ENCODE measurements at places on chromosomes 1 and 21.

- no peak for DNase-seq
These were observed 286.3 kb upstream of the SGIP1 start for GRCh38 chr1:66247415-66248208.

DNA sequence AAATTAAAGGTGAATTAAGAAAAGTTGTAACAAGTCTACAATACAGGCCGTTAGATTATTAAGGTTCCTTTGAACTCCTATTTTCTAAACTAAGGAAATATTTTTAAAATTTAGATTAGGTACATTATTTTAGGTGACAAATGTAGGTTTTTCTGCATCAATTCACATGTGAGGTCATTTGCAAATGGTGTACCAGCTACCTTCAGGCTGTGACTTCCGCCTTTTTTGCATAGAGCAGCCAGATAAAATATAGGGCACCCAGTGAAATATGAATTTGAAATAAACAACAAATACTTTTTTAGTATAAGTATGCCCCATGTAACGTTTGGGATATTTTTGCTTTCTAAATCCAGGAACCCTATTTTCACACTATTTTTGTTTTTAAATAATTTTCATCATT lies 544.0 kb downstream of the LMO4 start:
- DNase-seq, result no peak

GRCh38 chr1:183394435-183394834 lies 23.7 kb downstream of the NMNAT2 start:
- no peak for DNase-seq

DNA sequence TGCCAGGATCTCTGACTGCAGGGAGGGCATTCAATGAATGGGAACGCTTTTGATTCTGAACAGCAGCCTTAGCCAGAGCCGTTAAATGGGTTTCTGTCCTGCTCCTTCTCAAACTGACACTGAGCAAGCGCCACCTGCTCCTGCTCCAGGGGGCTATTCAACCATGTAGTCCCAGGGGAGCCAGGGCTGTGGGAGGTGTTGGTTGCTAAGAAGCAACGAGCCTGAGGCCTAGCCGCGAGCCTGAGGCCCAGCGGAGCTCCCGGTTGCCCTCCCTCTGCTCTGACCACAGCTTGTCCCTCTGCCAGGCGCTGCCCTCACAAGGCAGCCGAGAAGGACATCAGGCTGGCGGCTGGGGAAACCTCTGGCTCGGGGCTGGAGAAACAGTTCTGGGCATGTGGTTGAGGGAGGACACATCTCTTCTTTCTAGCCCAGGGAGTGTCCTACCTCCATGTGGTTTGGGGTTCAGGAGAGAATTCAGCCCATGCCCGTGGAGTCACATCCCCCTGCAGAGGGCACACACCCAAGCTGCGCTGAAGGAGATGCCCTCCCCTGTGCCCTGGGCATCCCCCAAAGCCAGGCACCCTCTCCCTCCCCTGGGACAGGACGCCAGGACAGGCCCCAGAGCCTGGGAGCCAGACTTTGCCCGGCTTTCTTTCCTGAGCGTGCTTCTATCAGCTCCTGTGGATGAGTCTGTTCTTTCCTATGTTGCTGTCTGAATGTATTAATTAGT lies 18.0 kb downstream of the PCP4 start:
- DNase-seq, result no peak

- no peak for DNase-seq
These were observed 120.4 kb upstream of the GREM2 start for GRCh38 chr1:240732390-240732789.

DNA sequence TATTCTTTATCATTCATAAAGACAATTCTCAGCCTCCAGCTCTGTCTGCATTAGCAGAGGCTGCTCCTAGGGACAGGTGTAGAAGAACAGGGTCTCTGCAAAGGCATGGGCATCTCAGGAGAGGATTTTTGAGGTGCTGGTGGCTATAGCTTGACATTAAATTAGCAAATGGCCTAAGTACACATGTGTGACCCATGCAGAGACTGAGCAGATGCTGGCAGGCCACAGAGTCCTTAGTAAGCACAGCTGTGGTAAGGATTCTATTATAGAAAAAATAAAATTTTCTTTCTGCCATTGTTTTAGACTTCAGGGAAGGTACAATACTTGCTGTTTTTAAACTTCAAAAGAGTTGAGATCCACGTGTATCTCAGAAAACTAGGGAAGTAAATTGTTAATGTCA lies 177.5 kb upstream of the DUSP10 start:
- no peak for DNase-seq

DNA sequence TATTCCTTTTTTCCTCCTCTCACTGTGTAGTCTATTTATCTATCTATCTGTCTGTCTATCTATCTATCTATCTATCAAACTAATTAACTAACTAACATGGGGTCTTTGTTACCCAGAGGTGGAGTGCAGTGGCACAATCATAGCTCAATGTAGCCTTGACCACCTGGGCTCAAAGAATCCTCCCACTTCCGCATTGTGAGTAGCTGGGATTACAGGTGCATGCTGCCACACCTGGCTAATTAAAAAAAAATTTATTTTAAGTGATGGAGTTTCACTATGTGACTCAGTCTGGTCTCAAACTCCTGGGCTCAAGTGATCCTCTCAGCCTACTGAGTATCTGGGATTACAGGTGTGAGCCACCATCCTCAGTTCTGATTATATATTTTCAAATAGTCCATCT lies 71.4 kb downstream of the CCDC18 start:
- no peak for DNase-seq

Data from WTC11 (cell line).